B cell (primary cell): ENCODE measurements at places on chromosomes 7 and 10.

DNA sequence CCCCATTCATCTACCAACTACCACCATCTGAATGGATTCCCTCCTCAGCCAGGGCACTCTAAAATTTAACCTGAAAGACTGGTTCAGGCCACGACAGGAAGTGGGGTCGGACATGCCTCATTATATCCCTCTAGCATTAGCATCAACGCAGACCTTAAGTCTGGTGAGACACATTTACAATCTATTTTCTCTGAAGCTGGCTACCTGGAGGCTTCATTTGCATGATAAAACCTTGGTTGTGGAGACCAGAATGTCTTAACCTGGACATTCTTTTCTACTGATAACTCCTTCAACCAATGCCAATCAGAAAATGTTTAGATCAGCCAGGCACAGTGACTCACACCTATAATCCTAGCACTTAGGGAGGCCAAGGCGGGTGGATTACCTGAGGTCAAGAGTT lies 42.3 kb downstream of the SVOPL start:
- DNase-seq, result no peak

GRCh38 chr7:117097860-117098259 lies 144.6 kb downstream of the ST7 start:
- DNase-seq, result no peak

GRCh38 chr10:96118604-96119450 lies 11.3 kb upstream of the ZNF518A start:
- no peak for DNase-seq

DNA sequence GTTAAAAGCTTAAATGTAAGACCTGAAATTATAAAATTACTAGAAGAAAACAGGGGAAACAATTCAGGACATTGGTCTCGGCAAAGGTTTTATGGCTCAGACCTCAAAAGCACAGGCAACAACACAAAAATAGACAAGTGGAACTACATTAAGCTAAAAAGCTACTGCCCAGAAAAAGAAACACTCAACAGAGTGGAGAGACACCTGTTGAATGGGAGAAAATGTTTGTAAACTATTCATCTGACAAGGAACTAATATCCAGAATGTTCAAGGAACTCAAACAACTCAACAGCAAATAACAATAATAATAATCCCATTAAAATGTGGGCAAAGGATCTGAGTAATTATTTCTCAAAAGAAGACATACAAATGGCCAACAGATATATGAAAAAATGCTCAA lies 170.4 kb downstream of the FRMD4A start:
- DNase-seq, result no peak

- DNase-seq, result no peak
Observed at GRCh38 chr7:26955516-26955915, 91.1 kb upstream of the SKAP2 start.

GRCh38 chr7:73717025-73717807 lies 2.3 kb downstream of the STX1A start:
- DNase-seq, result no peak

DNA sequence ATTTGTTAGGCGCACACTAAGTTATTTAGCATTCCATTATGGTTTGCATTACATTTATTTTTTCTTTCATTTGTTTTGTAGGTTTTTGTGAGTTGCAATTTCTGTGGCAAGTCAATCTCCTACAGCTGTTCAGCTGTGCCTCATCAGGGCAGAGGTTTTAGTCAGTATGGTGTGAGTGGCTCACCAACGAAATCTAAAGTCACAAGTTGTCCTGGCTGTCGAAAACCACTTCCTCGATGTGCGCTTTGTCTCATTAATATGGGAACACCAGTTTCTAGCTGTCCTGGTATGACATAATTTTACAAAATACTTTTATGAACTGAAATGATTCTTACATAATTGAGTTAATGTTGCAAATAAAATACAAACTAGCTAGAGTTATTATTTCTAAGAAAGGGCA lies 29.5 kb downstream of the MIOS start:
- no peak for DNase-seq

DNA sequence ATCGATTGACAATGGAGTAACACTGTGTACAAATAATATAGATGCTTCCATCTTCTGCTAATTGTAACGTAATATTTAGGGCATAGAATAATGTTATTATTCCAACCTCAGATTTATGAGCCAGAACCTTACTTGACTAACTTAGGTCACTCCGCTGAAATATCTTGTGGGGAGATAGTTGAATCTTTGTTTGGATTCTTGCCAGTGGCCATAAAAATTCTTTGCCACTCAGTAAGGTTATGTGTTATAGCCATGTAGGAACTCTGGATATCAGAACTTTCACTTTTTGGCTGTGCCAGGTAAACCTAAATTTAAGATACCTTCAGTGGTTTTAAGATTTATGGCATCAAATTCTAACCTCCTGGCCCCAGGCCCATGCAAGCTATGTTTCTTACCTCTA lies 197.6 kb downstream of the WDR11 start:
- DNase-seq, result no peak

- DNase-seq, result no peak
Observed at GRCh38 chr7:144474363-144474762, 70.9 kb upstream of the NOBOX start.

- DNase-seq, result peak; percentile 90
Observed at GRCh38 chr7:24572997-24573553, at the start of gene PALS2. TSS of gene PALS2 (plus strand) at chr7:24573452. CDS start at chr7:24623668, 50,216 bp downstream.

DNA sequence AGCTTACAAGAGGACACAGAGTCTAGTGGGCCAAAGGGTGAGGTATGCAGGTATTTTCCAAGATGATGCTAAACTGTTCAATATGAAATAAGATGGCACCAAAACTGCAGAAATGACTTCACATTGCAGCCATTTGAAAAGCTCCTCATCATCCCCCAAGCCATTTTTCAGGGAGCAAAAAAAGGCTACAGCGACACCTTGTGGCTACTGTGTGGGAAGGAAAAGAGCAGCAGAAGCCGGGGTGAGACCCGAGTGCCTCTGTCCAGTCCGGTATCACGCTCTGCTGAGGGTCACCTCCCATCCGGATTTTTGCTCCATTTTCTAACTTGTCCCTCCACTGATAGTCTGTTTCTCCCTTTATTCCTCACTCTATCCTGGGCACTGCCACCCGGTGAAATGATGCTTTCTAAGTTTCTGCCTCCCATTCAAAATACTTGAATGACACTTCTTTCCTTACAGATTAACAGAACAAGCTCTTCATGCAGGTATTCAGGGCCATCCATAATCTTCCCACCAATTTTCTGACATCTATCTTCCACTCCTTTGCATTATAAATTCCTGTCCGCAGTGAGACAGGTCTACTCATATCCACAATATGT lies 220.2 kb downstream of the DGKI start:
- DNase-seq, result peak; percentile 5

- no peak for DNase-seq
Observed at GRCh38 chr7:43463401-43463980, 119.4 kb upstream of the STK17A start.

DNA sequence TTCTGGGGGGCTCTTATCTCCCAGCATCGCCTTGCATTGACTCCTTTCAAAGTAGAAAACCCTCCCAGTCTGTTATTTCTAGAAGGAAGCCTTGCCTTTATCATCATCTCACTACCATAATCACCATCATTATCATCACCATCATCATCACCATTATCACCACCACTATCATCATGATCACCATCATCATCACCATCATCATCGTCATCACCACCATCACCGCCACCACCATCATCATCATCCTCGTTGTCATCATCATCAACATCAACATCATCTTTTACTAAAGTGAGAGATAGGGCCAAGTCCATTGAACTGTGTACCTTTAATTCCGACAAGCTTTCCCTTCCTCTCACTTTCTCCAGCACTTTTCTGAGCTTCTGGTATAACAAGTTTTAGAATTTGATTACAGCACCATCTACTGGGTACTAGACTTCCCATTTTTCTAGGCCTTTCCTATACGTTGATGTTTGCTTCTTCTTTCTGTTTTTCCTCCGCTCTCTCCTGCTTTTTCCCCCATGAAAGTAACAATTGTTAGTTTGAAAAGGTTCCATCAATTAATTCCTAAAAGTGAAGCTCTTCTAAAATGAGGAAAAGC lies 226.4 kb downstream of the BUB3 start:
- no peak for DNase-seq

GRCh38 chr10:3511483-3511882 lies 273.5 kb downstream of the KLF6 start:
- no peak for DNase-seq

GRCh38 chr10:70321897-70322890 lies 38.4 kb upstream of the NPFFR1 start:
- no peak for DNase-seq

DNA sequence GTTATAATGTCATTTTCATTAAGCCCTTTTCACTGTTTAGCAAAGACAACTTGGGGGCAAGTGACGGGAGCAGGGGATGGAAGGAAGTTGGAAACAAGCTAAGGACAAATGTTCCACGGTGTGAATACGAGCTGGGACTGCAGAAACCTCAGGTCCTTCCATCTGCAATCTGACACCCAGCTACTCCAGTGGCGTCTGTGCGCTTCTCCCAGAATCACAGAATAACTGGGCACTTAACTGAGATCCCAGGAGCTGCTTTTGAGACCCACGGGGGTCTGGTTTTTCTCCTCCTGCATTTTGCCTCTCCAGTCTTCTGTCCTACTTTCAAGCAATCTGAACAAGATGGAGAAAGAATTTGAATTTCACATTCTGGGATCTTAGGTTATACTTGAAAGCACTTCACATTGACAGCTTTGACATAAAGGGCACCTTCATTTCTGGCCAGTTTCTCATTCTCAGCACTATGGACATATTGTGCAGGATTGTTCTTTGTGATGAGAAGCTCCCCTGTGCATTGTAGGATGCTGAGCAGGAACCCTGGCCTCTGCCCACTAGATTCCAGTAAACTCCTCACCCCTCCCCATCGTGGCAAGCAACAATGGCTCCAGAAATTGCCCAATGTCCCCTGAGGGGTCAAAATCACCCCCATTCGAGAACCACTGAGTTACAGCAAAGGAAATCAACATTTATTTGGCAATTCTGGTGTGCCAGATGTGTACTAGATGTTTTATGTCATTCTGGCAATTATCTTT lies 194.1 kb downstream of the CACNB2 start:
- no peak for DNase-seq

DNA sequence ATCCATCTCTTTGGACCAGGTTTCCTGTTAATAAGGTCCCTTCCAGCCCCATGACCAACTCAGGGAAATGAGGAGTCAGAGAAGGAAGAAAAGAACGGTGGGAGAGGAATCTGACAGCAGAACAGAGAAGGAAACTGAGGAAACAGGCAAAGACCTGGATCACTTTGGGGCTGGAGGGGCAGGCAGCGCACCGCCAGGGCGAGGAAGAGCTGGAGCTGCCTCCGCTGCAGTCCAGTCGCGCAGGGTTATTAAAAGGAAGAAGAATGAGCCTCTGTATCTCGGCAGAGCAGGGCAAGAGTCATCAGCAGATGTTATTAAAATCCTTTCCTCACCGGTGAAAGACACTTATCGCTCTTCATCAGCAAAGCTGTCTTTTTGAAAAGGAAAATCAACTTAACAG lies 37.7 kb upstream of the R3HCC1L start:
- DNase-seq, result no peak

DNA sequence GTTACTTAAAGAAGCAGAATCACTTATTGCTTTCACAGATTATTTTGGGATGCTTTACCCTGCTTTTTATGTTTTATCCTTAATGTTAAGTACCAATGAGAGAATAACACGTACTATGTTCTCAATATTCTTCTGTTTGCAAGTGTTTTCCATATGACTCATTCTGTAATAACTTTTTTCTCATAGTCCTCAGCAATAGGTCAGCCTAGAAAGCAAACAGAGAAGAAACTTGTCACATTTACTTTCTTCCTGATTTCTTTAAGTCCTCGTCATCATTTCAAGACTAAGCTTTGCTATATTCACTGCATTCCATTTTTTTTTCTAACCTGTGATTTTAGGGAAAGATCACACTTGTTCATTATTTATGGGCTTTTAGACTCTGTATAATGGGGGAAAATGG lies 6.8 kb upstream of the AGR2 start:
- no peak for DNase-seq

DNA sequence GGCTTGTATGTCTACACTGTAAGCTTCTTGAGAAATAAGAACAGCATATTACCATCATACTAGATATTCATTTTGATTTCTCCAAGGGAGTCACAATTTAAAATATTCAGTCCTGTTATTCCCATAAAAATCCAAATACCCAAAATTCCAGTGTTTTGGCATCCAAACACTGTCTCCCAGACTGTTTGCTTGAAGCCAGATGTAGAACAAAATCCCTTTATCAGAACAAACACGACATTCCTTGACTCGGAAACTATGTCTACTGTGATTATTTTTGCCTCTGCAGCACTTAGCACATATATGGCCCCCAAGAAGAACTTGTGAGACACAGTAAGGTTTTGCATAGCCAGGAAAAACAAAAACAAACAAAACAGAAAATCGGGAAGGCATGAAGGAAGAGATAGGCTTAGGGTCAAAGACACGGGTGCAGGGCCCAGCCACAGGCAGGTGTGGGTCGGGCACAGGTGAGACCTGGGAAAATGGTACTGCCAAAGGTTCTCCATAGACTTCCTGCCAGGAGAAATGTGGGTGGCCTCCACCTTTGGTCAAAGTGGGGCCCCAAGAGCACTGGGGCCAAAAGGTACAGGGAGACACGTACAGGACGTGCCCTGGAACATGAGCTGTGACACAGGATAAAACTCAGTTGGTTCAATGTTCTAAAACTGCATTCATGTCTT lies 36.5 kb downstream of the CPXM2 start:
- DNase-seq, result no peak

- DNase-seq, result no peak
Observed at GRCh38 chr7:30995536-30995935, 31.8 kb downstream of the GHRHR start.

DNA sequence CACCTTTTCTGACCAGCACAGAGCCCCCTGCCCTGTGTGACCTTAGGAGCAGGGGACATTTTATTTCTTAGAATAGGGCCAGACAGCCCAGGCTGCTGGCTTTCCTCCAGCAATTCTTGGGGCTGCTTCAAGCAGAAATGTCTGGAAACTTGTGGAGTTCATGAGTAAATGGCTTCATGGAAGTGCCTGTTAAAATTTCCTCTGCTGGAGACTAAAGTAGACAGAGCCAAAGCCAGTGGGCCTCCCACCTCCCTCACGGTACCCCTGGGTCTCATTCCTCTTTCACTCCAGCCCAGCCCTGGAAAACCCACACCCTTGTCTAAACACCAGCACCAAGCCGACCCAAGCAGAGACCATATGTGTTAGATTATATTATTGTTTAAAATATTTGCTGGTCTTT lies 505.5 kb upstream of the ZMIZ1 start:
- no peak for DNase-seq

DNA sequence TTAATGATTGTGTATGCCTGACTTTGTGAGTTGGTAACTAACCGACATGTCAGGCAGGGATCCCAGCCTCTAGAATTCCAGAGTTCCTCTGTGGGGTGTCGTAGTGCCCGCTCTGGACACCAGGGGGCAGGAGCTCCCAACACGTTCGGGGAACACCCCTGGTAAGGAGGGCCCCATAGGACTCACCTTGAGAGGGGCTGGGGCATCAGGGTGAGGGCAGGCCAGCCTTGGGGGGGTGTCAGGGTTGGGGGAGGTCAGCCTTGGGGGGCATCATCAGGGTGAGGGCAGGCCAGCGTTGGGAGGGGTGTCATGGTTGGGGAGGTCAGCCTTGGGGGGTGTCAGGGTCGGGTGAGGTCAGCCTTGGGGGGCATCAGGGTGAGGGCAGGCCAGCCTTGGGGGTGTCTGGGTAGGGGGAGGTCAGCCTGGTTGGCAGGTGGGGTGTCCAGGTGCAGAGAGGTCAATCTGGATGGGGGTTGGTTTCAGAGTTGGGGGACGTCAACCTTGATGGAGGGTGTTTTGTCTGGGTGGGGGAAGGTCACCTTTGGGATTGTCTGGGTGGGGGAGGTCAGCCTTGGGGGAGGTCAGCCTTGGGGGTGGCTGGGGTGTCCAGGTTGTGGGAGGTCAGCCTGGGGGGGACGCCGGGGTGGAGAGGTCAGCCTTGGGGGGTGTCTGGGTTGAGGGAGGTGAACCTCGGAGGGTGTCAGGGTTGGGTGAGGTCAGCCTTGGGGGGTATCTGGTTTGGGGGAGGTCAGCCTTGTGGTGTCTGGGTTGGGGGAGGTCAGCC lies 45.6 kb upstream of the SUN1 start:
- DNase-seq, result peak; percentile 70
